Astrocyte of the spinal cord (primary cell): ENCODE measurements at places on chromosomes 1 and 21.

DNA sequence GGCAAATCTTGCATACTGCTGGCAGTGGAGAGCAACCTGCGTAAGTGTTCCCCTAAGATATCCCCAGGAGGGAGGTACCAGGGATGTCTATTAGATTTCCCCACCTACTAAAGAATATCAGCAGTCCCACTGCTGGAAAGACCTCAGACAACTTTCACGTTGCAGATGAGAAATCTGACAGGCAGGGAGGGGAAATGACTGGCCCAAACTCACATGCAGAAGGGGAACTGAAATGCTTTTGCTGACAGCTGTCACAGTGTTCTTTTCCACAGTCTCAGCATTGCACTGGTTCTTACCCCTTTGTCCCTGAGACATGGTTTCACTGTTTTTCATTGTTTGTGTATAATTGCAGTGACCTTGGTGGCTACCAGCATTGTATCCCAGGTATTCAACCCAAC, 84.8 kb upstream of the ATP1A1 start:
- DNase-seq: no peak

DNA sequence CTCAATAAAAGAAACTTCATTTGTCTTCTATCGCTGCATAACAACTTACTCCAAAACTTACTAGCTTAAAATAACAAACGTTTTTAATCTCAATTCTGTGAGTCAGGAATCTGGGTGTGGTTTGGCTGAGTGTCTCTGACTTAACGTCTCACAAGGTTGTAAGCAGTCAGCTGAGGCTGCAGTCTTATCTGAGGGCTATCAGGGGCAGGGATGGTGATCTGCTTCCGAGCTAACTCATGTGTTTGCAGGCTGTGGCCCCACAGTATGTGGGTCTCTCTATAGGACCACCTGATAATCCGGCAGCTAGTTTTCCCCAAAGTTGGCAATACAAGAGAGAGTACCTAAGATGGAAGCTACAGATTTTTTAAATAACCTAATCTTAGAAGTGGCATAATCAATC, 234.2 kb upstream of the FGGY start:
- DNase-seq: peak; percentile 79

DNA sequence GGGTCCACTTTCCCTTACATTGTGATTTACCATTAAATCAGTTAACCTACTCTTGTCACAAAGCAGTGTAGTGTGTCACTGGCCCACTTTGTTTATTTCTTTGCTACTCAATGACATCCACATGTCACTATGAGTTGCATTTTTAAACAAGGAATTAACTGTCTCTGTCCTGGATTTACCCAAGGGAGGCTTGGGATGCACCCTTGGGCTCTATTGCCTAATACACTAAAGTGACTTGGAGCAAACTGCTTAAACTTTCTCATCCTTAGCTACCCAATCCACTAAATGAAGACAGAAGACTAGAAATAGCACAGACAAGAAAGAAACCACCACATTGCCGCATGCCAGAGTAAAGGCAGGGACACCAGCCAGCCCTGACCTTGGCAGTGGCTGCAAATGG, 136.2 kb upstream of the TIAM1 start:
- DNase-seq: no peak

DNA sequence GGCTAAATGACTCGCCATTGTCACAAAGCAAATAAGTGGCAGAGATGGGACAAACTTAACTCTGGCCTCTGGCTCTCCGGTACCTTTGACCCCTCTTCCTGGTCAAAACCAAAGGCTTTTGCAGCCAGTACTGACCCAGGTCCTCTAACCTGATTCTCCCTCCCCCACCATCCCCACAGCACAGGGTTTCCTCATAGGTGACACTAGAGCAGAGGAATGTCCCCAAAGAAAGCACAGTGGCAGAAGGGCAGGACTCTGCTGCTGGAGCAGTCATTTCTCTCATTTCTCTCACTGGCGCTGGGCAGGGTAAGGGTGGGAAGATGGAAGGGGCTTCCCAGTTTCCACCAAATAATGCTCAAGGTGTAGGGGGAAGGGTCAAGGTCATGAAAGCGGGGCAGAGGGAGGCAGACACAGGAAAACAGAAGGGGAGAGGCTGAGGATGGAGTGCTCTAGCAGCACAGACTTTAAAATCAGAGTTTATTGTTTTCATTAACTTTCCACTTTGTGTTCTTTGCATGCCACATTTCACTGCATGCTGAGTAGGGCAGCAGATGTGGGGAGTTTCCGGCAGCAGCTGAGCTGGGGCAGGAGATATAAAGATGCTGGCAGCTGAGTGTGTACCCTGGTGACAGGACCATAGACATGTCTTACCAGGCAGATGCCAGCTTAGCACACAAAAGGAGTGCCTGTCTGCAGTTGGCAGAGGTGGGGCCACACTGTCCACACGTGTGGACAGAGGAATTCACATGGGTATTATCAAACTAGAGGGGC, 80.5 kb downstream of the FAM78B start:
- DNase-seq: no peak

DNA sequence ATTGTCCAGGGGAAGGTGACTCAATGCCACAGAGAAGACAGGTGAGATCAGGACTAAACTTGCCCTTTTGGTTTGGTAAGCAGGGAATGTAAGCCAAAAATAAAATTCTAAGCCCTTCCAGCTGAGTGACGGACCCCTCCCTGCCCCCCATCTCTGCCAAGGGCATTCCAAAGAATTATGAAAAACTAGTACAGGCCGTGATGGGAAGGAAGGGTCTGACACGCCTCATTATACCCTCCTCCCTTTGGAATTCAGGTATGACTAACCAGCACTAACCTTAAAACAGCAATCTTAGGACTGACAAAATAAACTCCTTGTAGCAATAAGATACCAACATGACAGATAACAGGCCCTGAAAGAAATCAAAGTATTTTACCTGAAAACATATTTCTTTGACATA, 99.6 kb downstream of the GABPA start:
- DNase-seq: no peak

GRCh38 chr1:247535402-247535801, 838 bp downstream of the OR2C3 start:
- no peak for DNase-seq

DNA sequence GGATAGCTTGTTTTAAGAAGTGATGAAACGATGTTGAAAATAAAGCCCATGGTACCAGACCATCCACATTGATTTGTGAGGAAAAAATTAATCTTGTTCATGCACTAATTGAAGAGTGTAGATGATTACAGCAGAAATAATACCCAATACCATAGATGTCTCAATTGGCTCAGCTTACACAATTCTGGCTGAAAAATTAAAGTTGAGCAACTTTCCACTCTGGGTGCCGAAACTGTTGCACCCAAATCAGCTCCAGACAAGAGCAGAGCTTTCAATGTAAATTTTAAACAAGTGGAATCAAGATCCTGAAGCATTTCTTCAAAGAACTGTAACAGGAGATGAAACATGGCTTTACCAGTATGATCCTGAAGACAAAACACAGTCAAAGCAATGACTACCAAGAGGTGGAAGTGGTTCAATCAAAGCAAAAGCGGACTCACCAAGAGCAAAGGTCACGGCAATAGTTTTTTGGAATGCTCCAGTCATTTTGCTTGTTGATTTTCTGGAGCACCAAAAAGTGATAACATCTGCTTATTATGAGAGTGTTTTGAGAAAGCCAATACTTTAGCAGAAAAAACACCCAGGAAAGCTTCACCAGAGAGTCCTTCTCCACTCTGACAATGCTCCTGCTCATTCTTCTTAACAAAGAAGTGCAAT, 16.1 kb upstream of the KCNA3 start:
- DNase-seq: no peak
